CD4-positive, alpha-beta T cell treated with Interleukin-17A for 1 hour (primary cell): ENCODE measurements at places on chromosomes 1 and 21.

- DNase-seq: no peak
Measured at GRCh38 chr1:86448670-86449069, 20.1 kb upstream of the CLCA1 start.

GRCh38 chr1:152244576-152245273 is 20.7 kb upstream of the HRNR start:
- no peak for DNase-seq

- DNase-seq: no peak
Measured at GRCh38 chr1:46558141-46558963, 6.9 kb upstream of the KNCN start.

DNA sequence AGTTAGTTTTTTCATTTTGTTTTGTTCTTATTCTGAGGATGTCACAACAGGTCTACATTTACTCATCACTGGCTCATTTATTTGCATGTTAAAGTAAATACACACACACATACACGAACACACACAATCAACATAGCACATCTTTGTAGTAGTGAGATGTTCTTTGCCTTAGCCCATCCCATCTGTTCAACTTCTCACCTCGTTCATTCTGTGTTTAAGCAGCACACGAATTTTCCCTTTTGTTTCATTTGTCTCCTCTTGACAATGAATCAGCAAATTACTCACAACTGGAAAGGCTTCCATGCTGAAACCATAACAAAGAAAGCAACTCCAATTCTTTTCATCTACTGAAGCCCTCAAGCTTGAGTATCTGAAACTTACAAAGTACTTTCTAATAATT is 133.3 kb upstream of the CHRM3 start:
- no peak for DNase-seq

DNA sequence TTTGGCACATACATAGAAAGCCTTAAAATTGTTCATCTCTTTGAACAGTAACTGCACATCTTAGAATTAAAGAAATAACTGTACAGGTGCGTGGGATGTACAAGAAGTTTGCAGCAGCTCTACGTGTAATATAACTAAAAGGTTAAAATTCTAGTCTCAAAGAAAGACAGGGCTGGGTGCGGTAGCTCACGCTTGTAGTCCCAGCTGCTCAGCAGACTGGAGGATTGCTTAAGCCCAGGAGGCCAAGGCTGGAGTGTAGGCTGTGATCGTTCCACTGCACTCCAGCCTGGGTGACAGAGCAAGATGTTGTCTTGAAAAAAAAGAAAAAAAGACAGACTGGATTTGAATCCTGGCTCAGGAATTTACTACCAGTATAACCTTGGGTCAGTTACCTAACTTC is 13.4 kb downstream of the PARP1 start:
- DNase-seq: no peak

DNA sequence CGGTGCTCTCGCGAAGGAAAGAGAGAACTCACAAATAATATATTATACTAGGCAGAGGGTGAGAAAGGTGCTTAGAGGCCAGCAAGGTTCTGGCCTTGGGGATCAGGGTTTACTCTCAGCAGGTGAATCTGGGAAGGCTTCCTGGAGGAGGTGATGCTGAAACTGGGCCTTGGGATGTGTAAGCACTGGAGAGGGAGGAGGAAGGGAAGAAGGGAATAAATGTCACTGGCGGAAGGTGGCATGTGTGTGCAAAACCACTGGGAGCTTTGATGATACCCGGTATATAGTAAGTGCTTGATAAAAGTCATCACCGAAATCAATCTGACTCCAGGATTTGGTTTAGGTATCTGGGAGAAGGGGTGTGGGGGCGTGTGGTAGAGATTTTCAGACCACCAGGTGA is 24.4 kb downstream of the SPSB1 start:
- DNase-seq: no peak

GRCh38 chr1:84155517-84155916 is 11.4 kb downstream of the PRKACB start:
- DNase-seq: no peak

DNA sequence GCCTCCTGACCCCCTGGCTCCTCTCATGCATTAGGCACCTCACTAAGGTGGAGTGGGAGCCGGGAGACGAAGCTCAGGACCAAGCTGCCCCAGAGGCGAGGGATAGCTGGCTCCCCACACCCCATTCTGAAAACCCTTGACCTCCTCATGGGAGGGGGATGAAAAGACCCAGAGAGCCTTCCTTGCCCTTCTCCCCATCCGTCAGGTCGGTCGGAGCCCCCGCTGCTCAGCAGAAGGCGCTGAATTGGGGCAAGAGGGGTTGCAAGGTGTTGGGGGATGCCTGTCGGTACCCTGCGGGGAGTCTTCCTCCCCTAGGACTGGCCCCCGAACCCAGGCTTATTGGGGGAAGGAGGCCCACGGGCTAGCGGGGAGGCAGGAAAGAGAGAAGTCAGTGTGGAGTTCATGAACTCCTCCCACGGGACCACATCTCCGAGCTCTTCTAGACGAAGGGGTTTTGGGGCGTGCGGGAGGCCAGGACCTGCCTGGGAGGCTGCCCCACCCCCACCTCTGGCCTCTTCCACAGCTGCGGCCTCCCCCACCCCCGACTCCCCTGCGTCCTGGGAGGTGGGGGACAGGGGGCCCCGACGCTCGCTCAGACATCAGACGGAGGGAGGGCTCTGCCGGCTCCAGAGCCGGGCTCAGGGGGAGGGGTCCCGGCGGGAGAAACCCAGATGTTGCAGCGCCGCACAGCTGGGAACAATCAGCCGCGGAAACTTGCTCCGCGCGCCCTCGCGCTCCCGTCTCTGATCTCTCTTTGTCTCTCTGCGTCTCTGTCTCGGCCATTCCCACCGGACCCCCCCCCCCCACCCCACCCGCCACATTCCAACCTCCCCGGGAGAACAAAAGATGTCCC is 719 bp downstream of the MFAP2 start:
- no peak for DNase-seq

- DNase-seq: no peak
Measured at GRCh38 chr1:201618389-201618788, 79.5 kb downstream of the NAV1 start.

- DNase-seq: no peak
Measured at GRCh38 chr1:55052221-55053142, 13.1 kb downstream of the PCSK9 start.

- DNase-seq: no peak
Measured at GRCh38 chr1:193283016-193283415, 96.6 kb upstream of the B3GALT2 start.

DNA sequence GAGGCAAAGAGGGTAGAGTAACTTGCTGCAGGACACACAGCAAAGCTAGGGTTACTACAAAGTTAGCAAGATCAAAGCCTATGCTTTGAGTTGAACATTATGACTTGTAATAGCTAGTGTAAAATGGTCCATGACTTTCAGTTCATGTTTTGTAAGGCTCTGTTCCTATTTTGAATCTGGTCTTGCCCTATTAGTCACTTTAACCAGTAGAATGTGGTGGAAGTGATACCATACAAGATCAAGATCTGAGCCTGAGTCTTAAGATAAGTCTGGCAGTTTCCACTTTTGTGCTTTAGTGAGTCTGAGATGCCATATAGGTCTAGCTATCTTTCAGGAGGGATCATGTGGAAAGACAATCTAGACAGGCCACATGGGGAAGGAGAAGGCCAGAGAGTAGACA is 282.1 kb upstream of the BRINP3 start:
- no peak for DNase-seq

GRCh38 chr21:15445327-15445726 is 284.5 kb upstream of the USP25 start:
- peak; percentile 5 for DNase-seq

GRCh38 chr1:93604411-93604810 is 77.2 kb downstream of the BCAR3 start:
- no peak for DNase-seq

DNA sequence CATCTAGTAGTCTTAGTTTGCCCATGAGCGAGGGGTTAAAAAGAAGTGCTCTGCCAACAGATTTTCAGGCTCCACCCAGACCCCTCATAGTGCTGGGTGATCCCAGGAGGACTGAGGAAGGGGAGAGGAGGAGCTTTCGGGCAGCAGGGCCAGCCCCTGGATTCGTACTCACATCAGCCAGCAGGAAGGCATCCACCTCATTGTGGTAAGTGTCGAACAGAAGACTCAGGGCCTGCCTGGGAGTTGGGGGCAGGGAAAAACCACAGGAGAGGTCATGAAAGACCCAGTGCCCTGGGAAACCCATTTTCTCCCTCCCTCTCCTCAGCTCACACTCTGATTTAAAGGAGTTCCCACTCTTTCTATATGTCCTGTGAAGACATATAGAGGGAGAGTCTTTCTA is 34.9 kb downstream of the PIK3C2B start:
- DNase-seq: no peak

- no peak for DNase-seq
Measured at GRCh38 chr1:117114877-117115276, 6.7 kb downstream of the TRIM45 start.

- no peak for DNase-seq
Measured at GRCh38 chr21:43911015-43911934, 46.3 kb downstream of the AGPAT3 start.

DNA sequence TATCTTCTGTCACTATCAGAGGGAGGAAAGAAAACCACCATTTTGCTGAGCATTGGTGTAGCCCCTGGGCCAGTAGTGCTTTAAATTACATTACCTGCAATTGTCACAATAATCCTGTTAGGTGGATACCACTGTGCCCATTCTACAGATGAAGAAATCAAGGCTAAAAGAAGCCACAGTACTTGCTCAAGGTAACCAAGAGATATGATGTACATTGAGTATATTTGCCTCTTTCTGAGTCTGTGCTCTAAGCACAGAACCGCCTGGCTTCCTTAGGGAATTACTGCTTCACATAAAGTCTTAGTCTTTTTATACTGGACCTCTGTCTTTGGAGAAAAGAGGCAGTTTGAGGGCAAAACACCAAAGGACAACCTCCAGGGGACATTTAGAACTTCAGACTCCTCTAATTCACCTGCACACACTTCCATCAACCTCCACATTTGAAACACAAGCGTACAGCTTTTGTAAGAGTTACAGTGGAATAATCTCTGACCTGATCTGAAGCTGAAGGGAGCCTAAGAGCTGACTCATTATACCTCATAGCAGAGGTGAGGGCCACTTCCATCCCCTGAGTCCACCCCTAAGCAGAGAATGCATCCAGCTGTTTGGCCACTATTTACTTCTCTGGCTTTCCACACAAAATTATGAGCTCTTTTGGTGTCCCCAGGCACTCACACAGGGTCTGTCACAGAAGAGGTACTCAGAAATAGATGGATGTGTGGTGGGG is 61.8 kb downstream of the PLPP3 start:
- no peak for DNase-seq

GRCh38 chr1:32332290-32333079 is 3.5 kb downstream of the MARCKSL1 start:
- DNase-seq: no peak

DNA sequence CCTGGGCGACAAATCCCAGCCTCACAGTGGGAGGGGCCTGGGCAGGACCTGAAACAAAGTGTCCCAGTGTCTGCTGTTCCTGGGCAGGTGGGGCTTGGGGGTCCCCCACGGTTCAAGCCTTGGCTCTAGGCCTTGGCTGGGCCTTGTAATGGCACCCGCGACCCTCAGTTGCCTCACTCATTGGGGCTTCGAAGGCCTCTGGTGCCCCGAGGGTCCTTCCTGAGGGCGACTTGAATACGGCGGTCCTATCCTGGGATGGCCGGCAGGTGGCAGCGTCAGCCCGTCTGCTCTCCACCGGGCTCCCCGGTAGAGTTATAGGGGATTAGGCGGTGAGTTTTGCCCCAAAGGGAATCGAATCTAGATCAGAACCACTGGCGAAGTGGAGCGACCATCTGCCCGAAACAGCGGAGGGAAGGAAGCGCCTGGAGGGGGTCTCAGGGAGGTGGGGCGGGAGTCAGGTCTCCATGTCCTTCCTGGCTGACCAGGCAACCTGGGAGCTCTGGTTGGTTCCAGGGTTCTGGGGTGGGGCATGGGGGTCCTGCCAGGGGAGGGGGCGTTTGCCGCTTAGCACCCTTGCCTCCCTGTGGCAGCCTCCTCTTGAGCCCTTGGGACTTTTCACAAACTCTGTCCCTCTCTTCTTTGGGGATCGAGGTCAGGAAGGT is 2.1 kb upstream of the PEX10 start:
- peak; percentile 84 for DNase-seq

GRCh38 chr1:160214481-160215140 is 9.4 kb downstream of the PEA15 start:
- no peak for DNase-seq

GRCh38 chr1:190619724-190620123 is 142.1 kb upstream of the BRINP3 start:
- DNase-seq: no peak

GRCh38 chr1:13756557-13757315 is 56.7 kb downstream of the PRDM2 start:
- DNase-seq: no peak

- no peak for DNase-seq
Measured at GRCh38 chr1:245800901-245801605, 646.3 kb downstream of the KIF26B start.

DNA sequence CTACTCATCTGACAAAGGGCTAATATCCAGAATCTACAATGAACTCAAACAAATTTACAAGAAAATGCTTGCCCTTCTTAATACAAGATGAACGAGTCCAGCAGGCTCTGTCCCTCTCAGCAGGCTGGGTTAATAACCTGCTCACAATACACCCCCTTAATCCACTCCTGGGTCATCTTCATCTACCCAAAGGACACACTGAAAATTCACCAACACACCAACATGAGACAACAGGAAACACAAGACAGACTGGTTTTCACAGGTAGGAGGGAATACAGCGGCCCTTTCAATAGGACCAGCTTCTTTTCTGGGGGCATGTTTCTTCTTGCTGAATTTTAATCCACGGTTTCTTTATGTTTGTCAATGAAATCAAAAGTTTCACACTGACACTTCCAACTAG is 44.6 kb downstream of the SUSD4 start:
- no peak for DNase-seq

DNA sequence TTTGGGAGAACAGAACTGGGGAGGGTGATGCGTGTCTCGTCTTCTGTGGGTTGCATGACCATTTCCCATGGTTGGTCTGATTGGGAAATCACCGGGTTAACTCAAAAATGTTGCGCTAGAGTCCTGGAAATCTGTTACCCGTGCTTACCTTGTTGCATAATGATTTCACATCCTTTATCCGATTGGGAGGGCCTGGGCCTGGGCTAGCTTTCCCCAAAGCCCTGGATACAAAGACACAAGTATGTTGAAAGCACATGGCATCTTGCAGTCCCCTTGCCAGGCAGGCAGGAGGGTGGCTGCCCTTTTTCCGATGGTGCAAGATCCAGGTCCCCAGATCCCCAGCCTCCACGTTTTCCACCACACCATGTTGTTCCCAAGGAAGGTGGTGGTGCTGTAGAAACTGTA is 582 bp downstream of the TRPM2 start:
- DNase-seq: no peak

DNA sequence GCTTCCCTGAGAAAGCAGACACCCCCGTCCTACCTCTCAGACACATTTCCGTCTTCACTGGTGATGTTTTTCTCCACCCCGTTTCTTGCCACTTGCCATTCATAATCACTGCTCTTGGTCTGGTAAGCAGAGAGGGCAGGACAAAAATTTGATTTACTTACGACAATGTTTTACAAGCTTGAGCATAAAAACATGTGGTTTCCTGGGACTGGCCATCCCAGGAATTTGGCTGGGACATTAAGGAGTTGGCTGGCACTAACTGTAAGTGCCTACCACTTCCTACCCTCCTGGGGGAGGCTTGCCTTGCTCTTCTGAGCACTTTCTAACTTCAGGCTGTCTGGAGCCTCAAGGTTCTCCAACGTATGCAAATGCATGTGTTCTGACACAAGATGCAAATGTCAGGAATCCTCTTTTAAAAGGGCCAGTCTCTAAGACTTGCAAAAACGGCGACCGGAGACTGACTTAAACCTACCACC is 24.2 kb downstream of the ZBTB18 start:
- DNase-seq: no peak
